ENCODE measurements at places on chromosomes 2 and 18. TPM values are rescaled to one million over a fixed set of nuclear protein-coding genes. Genes with fewer than 3 reads are reported as not detected.

DNA sequence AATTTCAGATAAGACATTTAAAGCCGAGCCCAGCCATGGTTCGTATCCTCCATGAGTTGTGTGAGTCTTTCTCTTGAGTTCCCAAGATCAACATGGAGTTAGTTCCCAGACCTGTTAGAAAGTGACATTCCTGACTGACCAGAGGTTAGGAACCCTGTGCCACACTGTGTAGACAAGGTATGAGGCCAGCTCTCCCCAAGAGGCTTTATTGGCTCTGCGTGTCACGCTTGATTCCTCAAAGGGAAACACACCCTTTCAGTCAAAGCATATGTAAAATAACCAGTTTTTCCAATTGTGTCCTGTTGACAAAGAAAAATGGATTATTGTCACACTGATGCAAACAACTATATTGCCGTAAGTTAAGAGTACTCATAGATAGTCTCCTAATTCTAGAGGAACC lies 1.2 kb downstream of the SULT1C3 start:
- no peak for DNase-seq

DNA sequence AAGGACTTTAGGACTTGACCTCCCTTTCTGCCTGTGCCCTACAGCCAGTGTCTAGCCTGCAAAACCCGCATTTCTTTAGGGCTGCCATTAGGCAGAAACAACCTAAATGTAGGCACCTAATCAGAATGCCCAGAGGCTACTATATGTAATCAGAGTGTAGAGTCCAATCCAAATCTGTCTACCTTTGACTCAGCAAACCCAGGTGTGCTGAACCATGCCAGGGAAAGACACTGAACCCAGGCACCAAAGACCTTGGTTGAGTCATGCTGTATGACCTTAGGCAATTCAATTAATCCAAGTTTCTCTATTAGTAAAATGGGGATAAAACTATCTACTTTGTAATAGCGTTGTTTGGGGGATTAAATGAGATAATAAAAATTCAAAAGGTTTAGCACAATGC lies 20.7 kb downstream of the CAPN14 start:
- DNase-seq = no peak

GRCh38 chr2:205969584-205969983 lies 116.4 kb downstream of the INO80D start:
- no peak for DNase-seq

The BAZ2B gene
- 27.0 TPM for total RNA-seq

DNA sequence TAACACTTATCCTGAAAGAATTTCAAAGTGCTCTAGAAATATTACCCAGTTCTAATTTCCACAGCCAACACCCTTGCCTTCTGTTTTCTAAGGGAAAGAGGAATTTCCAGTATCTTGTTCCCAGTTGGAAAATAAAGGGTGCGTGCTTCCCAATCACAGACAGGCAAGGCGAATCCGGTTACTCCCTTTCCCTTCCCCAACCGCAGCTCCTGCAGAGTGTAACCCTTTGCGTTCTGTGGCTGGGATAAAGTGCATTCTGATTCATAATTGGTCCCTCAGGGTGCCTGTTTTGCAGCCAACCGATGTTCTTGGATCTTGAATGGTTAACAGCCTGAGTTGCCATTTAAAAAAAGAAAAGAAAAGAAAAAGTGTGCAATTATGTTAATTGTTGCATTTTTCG lies 40.6 kb upstream of the PGAP1 start:
- no peak for DNase-seq

The GULP1 gene
- 4.6 TPM for total RNA-seq

The CHRNG gene
- not detected for total RNA-seq

GRCh38 chr2:161173541-161174194 lies 13.4 kb downstream of the TANK start:
- DNase-seq = no peak

DNA sequence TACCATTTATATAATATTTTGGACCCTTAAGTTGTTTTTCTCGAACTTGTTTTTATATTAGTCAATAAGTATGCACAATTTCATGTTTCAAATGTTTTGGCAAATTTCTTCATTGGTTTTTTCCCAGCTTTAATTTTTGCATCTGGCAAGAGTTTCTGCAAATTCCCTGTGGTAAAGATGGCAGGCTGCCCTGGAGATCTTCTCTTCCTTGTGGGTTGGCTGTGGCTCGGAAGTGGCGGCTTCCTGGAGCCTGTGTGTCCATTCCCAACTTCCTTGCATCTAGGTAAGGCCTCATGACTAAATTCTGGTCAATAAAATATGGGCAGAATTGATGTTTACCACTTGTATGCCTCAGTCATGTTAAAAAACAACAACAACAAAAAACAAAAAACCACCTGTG lies 818.6 kb downstream of the EPHA4 start:
- DNase-seq = no peak

DNA sequence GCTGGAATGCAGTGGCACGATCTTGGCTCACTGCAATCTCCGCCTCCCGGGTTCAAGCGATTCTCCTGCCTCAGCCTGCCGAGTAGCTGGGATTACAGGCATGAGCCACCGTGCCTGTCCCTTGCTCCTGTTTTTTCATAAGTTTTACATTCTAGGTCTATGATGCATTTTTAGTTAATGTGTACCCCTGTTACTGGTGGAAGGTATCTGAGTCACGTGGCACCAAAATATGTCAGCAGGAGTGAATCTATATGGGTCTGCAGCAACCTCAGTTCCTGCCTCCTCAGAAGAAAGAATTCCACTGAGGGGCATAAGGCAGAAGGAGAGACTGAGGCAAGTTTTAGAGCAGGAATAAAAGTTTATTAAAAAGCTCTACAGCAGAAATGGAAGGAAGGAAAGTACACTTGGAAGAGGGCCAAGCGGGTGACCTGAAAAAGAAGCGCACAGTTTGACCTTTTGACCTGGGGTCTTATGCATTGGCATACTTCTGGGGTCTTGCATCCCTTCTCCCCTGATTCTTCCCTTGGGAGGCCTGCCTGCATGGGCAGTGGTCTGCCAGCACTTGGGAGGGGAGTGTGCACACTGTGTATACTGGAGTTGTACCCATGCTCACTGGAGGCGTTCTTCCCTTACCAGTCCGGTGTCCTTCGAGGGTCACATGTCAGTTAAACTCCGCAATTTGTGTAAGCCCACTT lies 1.1 kb upstream of the MFSD2B start:
- DNase-seq = no peak

- no peak for DNase-seq
Observed at GRCh38 chr2:85794491-85795121, 40.8 kb downstream of the ATOH8 start.

The ALLC gene
- total RNA-seq = not detected

- peak; percentile 49 for DNase-seq
Observed at GRCh38 chr18:22084547-22084946, 84.8 kb upstream of the GATA6 start.

GRCh38 chr18:8707556-8708300 lies 2.4 kb downstream of the MTCL1 start:
- no peak for DNase-seq

DNA sequence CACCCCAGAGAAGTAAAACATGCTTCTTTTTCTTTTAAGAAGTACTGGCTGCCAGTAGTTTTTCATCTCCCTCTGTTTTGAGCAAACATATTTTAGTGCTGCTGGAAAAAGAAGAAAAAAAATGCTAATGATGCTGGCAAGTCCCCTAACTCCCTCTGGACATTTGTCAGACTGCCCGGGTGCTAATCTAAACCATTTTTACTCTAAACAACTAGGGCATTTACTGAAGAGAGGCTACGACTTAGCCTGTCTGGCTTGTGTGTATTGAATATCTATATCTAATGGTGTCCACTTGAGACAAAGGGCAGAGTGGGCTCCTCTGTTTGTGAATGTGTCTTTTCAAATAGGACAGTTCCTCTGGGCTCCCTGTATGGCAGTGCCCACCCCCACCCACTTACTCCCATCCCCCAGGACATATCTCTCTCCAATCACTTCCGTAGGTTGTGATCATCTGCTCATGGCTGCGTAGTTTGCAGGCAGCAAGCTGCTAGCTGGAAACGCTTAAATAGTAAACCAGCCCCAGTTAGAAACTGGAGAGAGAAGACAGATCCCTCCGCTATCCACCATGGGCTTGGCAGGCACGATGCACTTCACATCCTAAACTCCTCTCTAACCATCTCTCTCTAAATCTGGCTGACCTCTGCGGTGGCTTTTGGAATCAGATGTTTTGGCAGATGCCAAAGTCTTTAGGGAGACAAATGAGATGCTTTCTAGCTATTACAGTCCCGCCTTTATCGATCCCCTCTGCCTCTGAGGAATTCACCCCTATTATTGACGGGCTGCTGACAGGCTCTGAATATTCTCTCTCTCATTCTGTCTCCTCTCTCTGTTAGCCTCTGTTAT lies 58.3 kb downstream of the DOCK10 start:
- no peak for DNase-seq

DNA sequence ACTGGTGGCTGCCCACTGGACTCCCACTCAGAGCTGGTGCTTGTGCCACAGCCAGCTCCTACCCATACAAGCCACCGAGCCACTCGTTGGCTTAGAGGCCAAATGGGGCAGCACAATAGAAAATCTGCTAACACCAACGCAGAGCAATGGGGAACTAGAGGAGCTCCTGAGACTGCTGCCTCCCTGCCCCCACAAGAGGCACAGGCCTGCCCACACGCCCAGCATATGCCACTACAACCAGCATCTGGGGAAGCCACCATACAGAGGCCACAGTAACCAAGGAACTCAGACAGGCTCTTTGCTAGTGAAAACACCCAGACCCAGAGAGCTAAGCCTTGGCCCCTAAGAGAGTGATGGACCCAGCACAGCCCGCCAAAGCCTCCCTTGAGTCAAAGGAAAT lies 231.2 kb upstream of the RAB6C start:
- DNase-seq = no peak

- no peak for DNase-seq
Observed at GRCh38 chr2:232741294-232741693, 35.1 kb downstream of the KCNJ13 start.

GRCh38 chr2:184589261-184589660 lies 9.1 kb upstream of the ZNF804A start:
- no peak for DNase-seq

DNA sequence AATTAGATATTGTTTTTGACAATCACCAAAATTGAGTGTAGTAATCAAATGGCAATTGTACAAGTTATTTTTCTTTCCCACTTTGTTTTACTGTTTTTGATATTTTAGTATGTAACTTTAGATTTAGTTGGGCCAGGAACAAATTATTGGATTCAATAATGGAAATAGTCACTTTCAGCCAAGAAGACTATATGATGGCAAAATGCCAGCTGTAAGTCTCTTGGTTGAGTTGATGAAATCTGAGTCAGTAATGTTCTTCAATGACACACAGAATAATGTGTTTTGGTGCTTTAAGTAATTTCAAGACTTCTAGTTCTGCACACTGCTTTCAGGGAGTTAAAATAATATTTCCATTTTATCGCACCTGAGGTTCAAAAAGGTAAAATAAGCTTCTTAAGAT lies 2022.0 kb upstream of the CELF4 start:
- DNase-seq = no peak

DNA sequence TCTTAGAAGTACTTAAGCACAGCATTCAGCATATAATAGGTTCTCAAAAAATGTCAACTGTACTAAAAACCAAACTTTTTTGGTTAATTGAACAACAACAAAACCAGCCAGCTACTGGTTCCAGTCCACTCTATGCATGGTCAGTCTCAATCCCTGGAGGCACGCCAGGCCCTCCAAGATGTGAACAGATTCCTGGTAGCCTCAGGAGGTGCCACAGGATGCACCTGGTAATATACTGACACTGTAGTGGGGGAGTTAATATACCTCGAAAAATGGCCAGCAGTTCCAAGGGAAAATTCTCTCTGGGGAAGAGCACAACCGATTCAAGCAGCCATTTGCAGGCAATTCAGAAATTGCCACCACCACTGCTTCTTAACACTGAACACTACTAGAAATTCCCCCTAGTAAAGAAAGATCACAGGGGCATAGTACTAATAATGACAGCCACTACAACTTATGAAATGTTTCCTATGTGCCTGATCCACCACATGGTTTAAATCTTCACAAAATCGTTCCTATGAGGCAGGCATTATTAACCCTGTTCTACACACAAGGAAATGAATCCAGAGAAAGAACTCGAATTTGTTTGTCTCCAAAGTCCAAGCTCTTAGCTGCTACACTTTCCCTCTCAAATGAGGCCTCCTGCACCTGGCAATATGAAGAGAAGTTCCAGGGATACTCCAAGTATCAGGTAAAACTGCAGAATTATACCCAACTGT lies 3.4 kb downstream of the MGAT4A start:
- peak; percentile 64 for DNase-seq

GRCh38 chr2:48219234-48219554 lies 310.8 kb upstream of the STON1 start:
- DNase-seq = no peak

- DNase-seq = no peak
Observed at GRCh38 chr2:241804326-241805229, 4.4 kb upstream of the NEU4 start.

The EVX2 gene
- total RNA-seq = not detected

The PROKR1 gene
- total RNA-seq = not detected

The UGT1A8 gene
- total RNA-seq = not detected

- DNase-seq = no peak
Observed at GRCh38 chr2:98932778-98933343, 3.2 kb downstream of the CRACDL start.

The SLC14A1 gene
- 32.8 TPM for total RNA-seq

DNA sequence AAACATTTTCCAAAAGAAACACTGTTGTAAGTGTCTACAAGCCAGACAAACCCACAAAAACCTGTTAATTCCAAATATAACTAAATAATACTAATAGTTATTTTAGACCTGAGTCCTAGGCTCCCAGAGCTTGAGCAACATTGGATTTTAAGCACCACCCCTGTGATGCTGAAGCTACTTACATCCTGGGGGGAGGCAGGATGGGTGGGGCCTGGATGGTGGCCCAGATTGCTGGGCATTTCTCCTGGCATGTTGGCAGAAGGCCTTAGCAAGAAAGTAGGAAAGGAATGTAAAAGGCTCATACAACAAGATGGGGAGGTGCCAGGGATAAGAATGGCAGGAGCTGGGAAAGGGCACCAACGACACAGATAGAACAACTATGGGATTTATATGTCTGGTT lies 50.7 kb upstream of the OTX1 start:
- DNase-seq = peak; percentile 62

The PRKAG3 gene
- total RNA-seq = not detected

The ZSWIM2 gene
- total RNA-seq = not detected

DNA sequence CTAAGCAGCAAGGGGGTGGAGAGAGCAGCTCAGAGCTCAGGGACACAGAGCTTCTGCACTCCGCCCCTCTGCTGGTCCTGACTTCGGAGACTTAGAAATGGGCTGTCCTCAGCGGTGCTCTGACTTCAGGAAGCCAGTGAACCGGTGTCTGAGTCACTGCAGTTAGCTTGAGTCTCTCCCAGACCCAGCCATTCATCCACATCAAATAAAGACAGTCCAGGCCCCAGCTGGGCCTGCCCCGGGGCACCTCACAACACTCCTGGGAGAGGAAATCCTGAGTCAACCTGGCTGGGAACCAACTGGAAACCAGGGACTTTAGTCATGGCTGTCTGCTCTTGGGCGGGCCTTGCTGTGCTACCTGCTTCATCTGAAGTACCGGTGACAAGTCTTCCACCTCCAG lies 5.4 kb upstream of the ITGB6 start:
- no peak for DNase-seq

The APCDD1 gene
- total RNA-seq = 27.0 TPM
